ENCODE measurements at places on chromosomes 4 and X.

- DNase-seq: peak; percentile 51
These were observed 37.1 kb downstream of the MAB21L2 start for GRCh38 chr4:150619042-150619441.

DNA sequence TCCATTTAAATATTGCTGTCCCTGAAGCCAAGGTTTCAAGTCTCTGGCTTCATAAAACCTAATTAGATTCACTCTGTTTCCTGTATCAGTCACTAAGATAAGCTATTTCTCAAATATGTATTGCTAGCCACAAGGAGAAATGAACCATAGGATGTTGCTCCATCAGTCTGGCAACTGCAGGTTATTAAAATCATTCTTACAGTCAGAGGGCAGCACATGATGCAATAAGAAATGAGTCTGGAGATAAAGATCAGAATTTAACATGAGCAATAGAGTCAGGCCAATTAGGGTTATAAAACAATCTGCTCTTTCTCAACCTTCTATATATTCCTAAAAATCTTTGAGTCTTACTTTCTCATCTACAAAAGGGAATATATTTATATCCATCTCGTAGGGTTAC, 7.2 kb downstream of the PRKG2 start:
- DNase-seq: peak; percentile 95

GRCh38 chr4:55517526-55518229, 29.0 kb downstream of the CLOCK start:
- DNase-seq: no peak

DNA sequence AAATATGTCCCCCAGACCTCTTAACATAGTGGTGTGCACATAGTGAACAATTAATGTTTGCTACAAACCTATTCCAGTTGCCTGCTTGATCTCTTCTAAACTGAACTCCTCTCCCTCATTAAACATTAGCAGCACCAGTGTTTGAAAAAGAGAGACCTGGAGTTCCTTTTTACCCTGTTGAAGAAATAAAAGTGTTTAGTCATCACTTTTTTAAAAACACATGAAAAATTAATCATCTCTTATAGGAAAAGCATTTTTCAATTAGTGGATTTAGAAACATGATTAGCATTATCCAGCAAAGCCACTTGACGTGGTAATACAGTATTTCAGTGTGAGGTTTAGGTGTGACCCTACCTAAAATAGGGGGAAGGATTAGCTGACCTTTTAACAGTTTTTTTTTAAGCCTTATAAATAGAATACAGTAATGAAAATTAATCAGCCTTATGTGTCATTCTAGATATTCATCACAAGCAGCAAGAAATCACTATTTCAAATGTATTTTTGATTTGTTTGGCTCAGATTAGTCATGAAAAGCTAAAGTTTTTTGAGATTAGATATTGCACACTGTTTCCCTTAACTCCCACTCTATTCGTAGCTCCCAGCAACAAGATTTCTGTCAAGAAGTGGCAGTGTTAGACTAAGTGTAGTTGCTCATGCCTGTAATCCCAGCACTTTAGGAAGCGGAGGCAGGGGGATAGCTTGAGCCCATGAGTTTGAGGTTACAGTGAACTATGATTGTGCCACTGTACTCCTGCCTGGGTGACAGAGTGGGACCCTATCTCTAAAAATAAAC, 26.2 kb downstream of the CUL4B start:
- no peak for DNase-seq

DNA sequence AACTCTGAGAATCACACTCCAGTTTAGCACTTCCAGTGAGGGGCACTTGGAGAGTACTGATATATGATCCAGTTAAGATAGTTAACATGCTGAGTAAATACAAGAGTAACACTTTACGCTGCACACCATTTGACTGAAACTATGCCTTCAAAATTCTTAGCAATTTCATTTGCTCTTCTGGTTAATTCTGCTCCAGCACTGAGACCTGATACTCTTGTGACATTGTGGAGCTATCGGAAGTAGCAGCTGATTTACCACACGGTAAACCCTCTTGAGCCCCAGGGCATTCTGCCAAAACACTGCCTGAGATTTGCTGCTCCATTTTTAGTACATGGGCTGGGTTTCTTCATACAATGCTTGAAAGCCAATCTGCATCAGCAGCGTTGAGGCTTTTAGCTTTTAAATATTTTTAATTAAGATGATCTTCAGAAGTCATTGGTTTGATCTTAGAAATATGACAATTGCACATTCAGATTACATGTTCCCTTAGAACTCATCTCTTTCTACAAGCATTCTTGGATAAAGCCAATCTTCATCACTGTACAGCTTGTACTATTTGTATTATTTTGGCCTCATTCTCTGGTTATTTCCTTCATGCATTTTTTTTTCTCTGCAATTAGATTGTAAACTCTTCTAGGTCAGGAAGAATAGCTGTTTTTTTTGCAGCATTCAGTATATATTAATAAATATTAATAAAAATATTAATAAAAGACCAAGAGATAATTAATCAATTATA, 67.8 kb upstream of the ETNPPL start:
- DNase-seq: no peak

GRCh38 chr4:168528131-168528949, 31.5 kb downstream of the PALLD start:
- DNase-seq: peak; percentile 25

DNA sequence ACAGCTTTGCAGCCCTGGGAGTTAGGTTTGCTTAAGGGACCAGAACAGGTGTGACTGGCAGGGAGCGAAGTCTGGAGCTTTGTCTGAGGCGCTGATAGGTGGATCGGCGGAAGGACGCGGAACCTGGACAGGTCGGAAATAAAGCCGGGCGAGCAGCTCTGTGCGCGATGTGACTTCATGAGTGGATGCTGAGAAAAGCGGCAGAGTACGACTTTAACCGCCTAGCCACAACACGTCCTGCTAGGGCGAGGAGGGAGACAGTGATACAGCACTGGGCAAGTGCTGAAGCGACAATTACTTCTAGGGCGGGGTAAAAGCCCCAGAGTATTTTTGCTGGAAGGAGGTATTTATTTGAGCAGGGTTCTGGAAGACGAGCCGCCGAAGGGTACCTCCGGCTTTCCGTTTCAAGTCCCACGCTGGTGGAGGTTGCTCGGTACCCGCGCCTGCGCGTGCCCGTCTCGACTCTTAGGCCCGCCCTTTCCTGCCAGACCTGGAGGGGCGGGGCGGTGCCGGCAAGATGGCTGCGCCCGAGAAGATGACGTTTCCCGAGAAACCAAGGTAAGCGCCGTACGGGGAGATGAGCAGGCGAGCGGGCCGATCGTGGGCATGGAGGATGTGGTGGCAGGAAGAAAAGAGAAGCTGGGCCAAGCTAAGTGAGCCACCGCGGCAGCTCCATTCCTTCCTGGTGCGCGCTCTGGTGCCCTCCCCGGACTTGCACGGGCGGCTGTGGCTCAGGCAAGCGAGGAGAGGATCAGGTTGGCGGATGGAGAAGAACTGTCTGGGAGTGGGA, at the start of gene ZRSR2:
TSS of gene ZRSR2 (plus strand) at position 506 of the 790 bp plus-strand sequence. CDS start at position 518, 12 bp downstream.
- DNase-seq: peak; percentile 71

Data from fibroblast of the aortic adventitia (primary cell).